NAMALWA (cell line): ENCODE measurements at places on chromosomes 12 and 14.

GRCh38 chr12:18612971-18613370, 124.8 kb downstream of the PLCZ1 start:
- DNase-seq, result no peak

- no peak for DNase-seq
These were observed 42.0 kb upstream of the KRR1 start for GRCh38 chr12:75553398-75553797.

DNA sequence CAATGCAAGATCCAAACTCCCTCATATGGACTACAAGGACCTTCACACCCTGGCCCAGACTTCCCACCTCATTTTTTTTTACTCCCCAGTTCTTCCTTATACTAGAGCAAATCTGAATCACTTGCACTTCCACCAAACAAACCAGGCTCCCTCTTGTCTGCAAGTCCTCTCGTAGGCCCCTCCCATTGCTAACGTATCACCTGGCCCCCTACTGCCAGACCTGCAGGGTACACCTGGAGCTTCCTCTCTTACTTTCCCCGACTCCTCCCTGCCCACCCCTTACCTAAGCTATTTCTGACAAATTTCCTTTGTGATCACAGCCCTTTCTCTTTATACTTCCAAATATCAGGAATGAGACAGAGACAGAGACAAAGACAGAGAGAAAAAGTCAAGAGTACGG, 463.9 kb downstream of the GALC start:
- DNase-seq, result no peak

- DNase-seq, result no peak
These were observed 67.3 kb upstream of the STK38L start for GRCh38 chr12:27176765-27177164.

DNA sequence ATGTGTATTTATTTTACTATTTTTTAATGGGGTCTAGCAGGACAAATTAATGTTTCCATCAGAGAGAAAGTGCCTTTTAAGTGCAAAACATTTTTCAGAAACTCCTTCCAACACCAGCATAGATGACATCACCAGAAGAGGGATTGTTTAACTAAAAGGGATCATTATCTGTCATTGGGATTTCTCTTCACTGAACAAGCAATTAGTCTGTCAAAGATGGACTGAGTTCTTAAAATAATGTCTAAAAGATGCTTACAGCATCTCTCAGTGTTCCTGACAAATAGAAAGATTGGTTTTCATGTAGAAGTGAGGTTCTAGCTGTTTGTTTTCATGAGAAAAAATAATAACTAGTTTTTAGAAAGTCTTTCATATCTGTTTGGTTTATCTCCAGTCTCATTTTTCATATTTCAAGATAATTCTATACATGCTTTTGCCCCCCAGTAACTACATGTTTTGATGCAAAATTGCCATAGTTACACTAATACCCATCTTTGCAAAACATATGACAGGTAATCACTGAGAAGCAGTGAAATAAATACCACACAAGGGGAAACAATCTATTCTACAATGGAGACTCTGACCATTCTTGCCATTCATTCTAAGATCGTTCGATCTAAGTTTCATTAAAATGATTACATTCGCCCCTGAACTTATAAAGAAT, 850.3 kb downstream of the GALC start:
- DNase-seq, result no peak

- no peak for DNase-seq
These were observed 11.5 kb downstream of the ADAMTS20 start for GRCh38 chr12:43540470-43540869.

DNA sequence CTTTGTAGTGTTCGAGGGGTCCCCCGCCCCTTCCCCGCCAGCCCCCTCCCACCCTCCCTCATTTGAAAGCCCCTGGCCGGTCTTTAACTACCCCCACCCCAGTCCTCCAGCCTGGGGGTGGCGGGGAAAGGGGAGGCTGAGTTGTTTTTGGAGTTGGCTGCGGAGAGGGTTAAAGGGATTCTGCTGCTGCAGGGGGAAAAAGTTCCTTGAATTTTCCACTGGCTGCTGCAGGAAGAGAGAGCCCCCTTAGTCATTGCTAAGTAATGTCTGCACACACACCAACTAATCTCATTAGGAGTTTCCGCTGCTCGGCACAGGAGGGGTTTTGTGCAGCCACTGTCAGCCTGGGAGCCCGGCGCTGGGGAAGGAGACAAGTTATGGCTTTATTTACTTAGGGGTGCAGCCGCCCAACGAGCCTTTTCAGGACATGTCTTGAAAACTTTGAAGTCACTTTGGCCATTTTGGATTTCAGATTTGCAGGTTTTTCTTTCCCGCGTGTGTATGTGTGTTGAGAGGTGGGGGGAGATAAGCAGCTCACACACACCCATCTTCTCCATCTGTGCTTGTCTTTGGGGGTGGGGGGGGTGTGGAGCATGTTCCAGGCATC, 1.8 kb downstream of the ELK3 start:
- DNase-seq, result no peak

GRCh38 chr12:54251667-54252284, 28.1 kb downstream of the CBX5 start:
- peak; percentile 76 for DNase-seq

DNA sequence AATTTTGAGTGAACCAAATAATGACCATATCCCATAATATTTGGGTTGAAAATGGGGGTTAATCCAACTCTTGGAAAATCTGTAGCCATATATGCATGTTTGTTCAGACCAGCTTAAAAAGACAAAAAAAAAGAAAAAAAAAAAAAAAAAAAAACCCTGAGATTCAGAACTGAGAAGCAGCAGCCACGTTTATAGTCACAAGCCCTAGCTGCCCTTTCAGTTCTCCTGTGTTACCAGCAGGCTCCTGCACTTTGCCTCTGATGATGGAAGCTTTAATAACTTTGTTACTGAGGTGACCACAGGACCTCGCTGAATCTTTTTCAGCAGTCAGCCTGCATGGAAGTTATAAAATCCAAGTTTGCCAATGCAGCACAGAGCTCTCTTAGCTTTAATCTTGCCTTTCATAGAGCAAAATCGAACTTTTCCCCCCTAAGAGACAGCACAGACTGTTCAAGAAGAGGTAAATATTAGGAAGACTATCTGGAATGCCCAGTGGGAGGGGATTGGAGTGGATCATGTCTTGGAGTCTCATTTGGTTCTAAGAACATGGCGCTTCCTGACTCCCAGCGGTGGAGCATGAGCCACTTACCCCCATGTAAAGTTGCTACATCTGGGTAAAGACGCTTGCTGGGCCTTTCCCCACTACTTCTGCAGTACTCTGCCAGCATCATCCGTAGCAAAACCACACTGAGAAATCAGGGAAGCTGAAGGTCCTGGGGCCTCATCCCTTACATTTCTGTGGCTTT, 20.6 kb downstream of the GNG2 start:
- DNase-seq, result no peak

- no peak for DNase-seq
These were observed 19.0 kb downstream of the TMEM19 start for GRCh38 chr12:71704920-71705319.

DNA sequence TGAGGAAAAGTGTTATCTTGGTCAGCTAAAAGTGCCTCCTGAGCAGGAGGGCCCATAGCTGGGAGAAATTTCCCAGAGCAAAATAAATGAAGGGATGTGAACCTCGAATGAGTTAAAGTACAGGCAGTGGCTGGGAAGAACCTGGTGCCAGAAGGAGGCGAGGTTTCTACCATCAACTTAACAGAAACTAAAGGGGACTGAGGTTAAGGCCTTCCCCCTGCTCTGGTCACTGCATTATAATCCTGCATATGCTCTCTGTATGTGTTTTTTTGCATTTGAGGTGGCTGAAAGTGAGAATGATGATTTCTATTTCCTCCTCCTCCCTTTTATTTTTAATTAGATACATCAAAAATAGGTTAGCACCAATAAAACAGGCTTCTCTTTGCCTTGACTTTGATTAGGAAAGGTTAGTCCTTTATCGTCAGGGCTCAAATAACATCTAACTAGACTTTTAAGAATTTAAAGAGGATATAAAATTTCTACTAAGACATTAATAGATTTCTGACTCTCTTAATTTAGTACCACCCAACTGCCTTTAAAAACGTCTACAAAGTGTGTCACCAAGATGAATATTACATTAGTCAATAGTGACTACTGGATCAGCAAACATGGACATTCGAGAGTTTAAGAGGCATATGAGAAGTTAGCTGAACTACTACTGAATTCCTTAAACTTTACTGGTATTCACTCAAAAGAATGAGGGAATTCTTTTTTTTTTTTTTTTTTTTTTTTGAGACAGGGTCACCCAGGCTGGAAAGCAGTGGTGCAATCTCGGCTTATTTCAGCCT, 49.2 kb downstream of the GALNT4 start:
- DNase-seq, result no peak

- DNase-seq, result no peak
These were observed 36.3 kb downstream of the LIMA1 start for GRCh38 chr12:50246873-50247612.

DNA sequence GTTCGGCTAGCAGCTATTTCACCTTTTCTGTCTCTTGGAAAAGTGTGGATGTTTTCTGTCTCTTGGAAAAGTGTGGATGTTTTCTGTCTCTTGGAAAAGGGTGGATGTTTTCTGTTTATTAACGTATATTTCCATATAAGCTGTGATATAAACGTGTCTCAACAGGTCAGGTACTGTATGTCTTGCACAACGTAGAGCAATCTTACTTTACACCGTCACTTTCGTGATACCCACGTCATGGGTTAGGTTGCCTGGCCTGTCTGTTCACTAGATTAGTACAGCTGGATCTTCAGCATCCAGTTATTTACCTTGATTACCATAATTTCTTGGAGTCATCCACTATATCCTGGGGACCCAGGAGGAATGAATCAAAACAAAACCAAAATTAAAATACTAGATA, 14.1 kb downstream of the CLEC7A start:
- DNase-seq, result no peak

DNA sequence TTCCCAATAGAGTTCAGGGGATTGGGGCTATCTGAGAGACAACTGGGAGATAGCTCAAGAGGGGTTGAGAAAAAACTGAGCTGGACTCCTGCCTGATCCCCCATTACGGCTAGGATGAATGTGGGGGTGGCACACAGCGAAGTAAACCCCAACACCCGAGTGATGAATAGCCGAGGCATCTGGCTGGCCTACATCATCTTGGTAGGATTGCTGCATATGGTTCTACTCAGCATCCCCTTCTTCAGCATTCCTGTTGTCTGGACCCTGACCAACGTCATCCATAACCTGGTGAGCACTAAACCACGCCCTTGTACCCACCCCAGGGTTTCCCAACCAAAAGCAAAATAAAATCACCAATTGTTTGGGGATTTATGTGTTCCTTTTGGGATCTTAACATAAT, 1.0 kb downstream of the ORMDL2 start:
- DNase-seq, result no peak

DNA sequence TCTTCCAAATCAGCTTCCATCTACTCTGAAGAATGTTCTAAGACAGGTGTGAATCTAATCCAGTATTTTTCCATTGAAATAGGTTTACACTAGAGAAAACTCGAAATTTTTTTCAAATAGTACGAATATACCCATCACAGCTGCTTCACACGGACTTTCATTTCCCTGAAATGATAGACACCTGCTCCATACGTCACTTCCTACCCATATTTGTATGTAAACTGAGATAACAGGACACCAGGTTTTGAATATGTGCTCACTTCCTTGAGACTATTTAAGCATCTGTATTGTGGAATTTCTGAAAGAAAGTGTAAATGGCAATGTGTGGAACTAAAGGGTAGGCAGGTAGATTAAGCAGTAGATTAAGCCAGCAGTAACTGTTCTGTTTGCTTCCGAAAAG, 13.4 kb upstream of the ITPR2 start:
- peak; percentile 97 for DNase-seq

- no peak for DNase-seq
These were observed 18.3 kb downstream of the PLEK2 start for GRCh38 chr14:67393689-67394088.

- no peak for DNase-seq
These were observed 1.5 kb upstream of the NRL start for GRCh38 chr14:24116128-24116814.

DNA sequence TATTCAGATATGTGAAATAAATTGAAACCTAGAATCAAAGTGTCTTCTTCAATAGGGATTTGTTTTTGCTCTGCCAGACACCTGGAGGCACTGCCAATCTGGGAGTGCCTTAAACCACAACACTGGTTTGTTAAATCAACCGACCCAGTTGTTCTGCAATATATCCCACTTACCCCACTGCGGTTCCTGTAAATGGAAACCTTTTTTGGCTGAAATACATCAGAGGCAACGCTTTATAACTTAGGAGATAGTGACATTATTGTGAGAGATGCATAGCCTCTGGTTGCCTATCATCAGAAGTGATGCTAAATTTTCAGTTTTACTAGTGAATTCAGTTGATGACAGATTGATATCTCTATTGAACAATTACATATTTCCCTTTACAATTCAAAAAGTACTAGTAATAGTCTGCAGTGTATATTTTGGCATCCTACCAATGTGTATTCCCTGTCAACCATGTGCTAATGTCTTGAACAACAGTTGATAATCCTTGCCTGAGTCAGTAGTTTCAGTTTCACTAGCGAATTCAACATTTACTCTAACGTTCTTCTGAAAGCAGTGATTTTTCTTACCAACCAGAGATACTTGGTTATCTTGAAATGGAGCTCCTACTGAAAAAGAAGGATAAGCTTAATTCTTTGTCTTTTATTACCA, 30.5 kb downstream of the PPP2R5C start:
- DNase-seq, result peak; percentile 60

- no peak for DNase-seq
These were observed 101.9 kb downstream of the RIN3 start for GRCh38 chr14:92615451-92615850.

DNA sequence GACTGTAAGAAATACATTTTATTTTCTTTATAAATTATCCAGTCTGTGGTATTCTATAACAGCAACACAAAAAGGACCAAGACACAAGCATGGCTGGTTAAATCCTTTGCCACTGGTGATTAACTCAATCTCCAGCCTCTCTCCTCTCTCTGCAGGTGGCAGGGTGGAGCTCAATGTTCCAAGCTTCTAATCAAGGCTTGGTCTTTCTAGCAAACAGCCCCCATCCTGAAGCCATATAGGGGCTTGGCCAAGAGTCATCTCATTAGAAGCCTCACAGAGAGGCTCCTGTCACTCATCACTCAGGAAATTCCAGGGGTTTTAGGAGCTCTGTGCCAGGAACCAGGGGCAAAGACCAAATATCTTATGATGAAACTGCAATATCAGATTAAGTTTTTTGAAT, 12.0 kb downstream of the C12orf75 start:
- DNase-seq, result no peak

- no peak for DNase-seq
These were observed 373.9 kb downstream of the ALG10 start for GRCh38 chr12:34396006-34396860.

- no peak for DNase-seq
These were observed 42.6 kb upstream of the TBX5 start for GRCh38 chr12:114448618-114448933.

DNA sequence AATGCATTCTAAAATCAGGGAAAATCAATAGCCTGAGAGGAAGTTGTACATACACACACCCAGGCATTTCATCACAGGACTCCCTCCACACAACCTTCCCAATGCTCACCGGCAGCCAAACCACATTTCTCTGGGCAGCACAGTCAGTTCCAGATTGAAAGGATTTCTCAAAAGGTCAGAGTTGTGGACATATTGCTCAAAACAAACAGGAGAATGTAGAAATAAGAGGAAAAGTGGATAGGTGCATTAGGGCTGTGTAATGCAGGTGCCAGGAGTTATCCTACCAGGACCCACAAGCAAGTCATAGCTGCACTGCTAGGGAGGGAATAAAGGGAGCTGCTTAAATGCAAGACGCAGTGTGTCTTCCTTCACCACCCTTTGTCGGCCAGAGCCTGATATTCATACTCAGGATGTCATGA, 62.9 kb downstream of the GCH1 start:
- DNase-seq, result no peak
